T-helper 22 cell (primary cell): ENCODE measurements at places on chromosomes 3 and 15.

DNA sequence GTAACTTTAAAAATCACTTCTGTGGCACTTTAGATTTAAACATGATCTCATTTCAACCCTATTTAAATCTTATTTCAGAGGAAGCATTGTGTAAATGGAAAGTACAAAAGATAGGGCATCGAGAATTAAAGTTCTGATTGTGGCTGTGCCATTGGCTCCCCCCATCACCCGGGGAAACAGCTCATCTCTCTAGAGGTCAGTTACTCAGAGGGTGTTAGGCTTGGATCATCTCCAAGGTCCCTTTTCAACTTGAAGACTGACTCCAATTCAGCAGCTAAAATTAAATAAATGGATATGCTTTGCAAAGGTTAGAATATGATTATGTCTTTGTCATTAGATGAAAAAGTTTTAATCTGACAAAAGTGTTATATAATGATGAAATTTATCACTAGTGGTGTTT lies 20.1 kb downstream of the CADM2 start:
- no peak for DNase-seq

GRCh38 chr3:174023421-174023820 lies 625.9 kb downstream of the NLGN1 start:
- DNase-seq, result no peak

DNA sequence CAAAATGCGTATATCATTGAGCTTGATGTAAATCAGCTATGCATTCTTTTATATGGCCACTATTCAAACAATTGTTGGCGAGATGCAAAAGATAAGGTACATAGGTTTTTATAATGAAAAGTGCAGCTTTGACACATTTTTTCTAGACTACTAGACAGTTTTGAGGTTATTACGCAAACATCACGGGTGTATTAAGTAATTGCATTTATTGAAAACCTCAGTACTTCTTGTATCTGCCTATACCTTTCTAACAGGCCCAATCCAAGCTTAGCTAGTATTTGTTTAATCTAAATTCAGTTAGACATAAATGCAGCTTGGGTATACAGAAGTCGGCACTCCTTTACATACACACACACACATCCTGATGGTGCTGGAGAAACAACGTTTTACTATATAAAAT lies 2.7 kb downstream of the SPESP1 start:
- DNase-seq, result no peak

DNA sequence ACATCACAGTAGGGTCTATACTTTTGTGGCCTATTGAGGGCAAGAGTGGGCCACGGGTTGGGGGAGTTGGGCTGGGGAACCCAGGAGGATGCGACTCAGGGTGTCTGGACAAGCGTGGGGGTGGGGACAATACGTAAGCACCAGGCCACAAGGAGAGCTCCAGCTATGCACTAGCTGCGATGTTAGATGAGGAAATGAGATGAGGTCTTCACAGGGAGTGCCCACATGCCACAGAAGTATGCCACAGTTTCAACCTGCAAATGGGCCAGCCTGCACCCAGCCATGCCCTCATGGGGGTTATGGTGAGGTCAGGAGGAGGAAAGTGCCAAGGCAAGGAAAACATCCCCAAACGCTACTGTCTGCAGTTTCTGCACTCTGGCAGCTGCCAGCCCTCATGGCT lies 30.5 kb downstream of the CACNA2D2 start:
- DNase-seq, result no peak

GRCh38 chr3:179015551-179016020 lies 56.0 kb downstream of the ZMAT3 start:
- DNase-seq, result peak; percentile 17

DNA sequence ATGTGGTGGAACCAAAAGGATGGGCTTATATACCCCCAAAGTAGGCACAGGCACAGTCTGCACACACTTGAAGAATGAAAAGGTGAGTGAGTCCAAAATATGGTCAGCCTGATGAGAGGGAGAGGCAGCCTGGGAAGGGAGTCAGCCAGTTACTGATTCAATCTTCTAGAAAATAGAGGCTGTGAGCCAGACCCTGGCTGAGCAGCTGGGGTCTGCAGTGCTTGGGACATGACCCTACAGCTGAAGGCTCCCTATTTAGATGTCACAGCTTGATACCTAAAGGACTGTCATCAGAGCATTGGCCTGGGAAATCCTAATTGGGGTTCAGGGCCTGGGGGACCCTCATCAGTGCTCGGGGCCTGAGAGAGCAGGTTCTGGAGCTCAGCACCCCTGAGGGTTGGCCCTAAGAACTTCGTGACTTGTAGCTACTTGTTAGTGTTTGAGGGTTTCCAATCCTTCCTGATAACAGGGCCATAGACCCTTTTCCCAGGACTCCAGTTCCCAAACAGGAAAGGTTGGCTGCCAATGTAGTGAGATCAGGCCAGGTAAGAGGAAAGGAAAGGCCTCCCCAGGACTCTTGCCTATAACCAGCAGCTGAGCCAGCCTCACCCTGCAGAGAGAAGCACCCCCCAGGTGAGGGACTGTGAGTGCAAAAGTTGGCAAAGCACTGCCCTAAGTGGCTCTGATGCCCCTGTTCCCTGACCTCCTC lies 54.7 kb upstream of the SLCO2A1 start:
- DNase-seq, result no peak

- no peak for DNase-seq
These were observed 191.2 kb upstream of the ARPP21 start for GRCh38 chr3:35448121-35448520.

DNA sequence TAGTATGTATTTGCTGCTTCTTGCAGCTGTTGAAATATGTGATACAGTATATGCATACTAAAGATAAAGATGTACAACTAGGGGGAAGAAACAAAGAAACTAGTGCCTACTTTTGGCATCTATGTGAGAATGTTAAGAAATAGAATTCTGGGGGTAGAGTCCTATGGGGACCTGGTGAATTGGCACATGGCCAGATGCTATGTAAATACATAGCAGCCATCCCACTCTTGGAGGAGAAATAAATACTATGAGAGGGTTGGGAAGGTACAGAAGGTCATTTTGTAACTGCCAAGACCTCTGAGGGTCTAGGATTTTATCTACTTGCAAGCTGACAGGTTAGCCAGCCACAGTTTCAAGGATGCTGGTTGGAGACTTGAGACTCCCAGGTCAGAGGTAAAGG lies 298.3 kb upstream of the TBL1XR1 start:
- no peak for DNase-seq
